ENCODE measurements at places on chromosomes 7 and 10.
A peak's percentile ranks its signal among the peaks of the same experiment; 100 is the strongest.

- DNase-seq: no peak
- H3K27ac ChIP-seq: no peak overlapping the region
- no peak overlapping the region for H3K4me3 ChIP-seq
- H3K36me3 ChIP-seq: no peaks in the 10 kb centered on the region
- H3K27me3 ChIP-seq: peaks cover 7% of the 10 kb centered on the region
These were observed 126.6 kb upstream of the PARD3 start for GRCh38 chr10:34941471-34942357.

DNA sequence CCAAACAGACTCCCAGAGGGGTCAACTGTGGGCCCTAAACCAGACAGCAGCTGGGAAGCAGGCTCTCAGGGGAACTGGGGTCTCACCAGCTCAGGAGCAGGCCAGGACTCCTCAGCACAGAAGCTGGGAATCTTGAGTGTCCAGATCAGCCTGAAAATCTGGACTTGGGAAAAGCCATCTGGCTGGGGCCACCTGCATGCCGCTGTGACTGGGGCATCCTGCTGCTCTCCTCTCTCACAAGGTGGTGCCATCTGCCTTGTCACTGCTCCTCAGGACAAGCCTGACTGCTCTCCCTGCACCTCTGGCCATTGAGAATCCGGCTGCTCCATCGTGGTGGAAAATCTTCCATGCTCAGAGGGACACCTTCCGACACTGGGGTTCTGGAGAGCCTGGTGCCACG lies 141.4 kb downstream of the PLPP4 start:
- H3K4me3 ChIP-seq: no peak overlapping the region
- H3K27me3 ChIP-seq: peaks cover 9% of the 10 kb centered on the region
- DNase-seq: no peak
- H3K4me1 ChIP-seq: no peaks in the 10 kb centered on the region
- no peak overlapping the region for H3K27ac ChIP-seq

GRCh38 chr10:101063548-101064414 lies 2.0 kb downstream of the KAZALD1 start:
- no peak overlapping the region for H3K27ac ChIP-seq
- DNase-seq: no peak
- peaks cover 46% of the 10 kb centered on the region for H3K27me3 ChIP-seq
- H3K4me3 ChIP-seq: peak overlapping the region; percentile 15

DNA sequence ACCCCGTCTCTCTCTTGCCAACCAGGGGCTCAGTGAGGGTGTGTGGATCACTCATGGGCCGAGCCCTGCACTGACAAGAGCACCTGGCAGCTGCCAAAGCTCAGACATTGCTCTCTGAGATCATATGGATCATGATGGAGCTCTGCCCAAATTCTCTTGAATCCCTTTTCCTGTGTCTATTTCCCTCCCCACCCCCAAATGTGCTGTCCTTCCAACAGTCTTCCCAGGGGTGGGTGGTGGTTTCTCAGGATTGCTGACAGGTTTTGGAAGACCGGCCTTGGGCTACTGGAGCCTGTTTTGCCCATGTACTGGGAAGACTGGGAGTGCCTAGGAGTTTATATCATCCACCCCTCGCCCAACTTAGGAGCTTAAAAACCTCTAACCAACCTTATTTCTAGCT lies 10.5 kb downstream of the ARHGAP22 start:
- H3K36me3 ChIP-seq: no peaks in the 10 kb centered on the region
- H3K4me1 ChIP-seq: no peaks in the 10 kb centered on the region
- no peak overlapping the region for H3K27ac ChIP-seq
- H3K27me3 ChIP-seq: peaks cover 30% of the 10 kb centered on the region
- H3K4me3 ChIP-seq: no peak overlapping the region

GRCh38 chr10:132508581-132509443 lies 28.8 kb upstream of the INPP5A start:
- H3K27ac ChIP-seq: no peak overlapping the region
- H3K4me3 ChIP-seq: no peak overlapping the region
- no peaks in the 10 kb centered on the region for H3K4me1 ChIP-seq

DNA sequence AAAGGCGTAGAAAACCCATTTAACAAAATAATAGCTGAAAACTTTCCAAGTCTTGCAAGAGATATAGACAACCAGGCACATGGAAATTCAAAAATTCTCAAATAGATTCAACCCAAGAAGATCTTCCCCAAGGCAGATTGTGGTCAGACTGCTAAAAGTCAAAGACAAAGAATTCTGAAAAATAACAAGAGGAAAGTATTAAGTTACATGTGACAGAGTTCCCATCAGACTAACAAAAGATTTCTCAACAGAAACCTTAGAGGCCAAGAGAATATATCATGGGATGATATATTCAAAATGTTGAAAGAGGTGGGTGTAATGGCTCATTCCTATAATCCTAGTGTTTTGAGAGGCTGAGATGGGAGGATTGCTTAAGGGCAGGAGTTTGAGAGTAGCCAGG lies 59.8 kb downstream of the TMEM178B start:
- no peak for DNase-seq
- no peaks in the 10 kb centered on the region for H3K36me3 ChIP-seq
- peaks cover 46% of the 10 kb centered on the region for H3K27me3 ChIP-seq
- H3K27ac ChIP-seq: no peak overlapping the region
- no peak overlapping the region for H3K4me3 ChIP-seq
- H3K4me1 ChIP-seq: no peaks in the 10 kb centered on the region

- H3K27ac ChIP-seq: no peak overlapping the region
- DNase-seq: no peak
- H3K4me3 ChIP-seq: no peak overlapping the region
- H3K36me3 ChIP-seq: no peaks in the 10 kb centered on the region
- no peaks in the 10 kb centered on the region for H3K27me3 ChIP-seq
These were observed 844.3 kb downstream of the CNTNAP2 start for GRCh38 chr7:146960773-146961391.

- H3K27me3 ChIP-seq: peaks cover 11% of the 10 kb centered on the region
- H3K4me3 ChIP-seq: no peak overlapping the region
These were observed 129.1 kb upstream of the CHST15 start for GRCh38 chr10:124222318-124222987.

DNA sequence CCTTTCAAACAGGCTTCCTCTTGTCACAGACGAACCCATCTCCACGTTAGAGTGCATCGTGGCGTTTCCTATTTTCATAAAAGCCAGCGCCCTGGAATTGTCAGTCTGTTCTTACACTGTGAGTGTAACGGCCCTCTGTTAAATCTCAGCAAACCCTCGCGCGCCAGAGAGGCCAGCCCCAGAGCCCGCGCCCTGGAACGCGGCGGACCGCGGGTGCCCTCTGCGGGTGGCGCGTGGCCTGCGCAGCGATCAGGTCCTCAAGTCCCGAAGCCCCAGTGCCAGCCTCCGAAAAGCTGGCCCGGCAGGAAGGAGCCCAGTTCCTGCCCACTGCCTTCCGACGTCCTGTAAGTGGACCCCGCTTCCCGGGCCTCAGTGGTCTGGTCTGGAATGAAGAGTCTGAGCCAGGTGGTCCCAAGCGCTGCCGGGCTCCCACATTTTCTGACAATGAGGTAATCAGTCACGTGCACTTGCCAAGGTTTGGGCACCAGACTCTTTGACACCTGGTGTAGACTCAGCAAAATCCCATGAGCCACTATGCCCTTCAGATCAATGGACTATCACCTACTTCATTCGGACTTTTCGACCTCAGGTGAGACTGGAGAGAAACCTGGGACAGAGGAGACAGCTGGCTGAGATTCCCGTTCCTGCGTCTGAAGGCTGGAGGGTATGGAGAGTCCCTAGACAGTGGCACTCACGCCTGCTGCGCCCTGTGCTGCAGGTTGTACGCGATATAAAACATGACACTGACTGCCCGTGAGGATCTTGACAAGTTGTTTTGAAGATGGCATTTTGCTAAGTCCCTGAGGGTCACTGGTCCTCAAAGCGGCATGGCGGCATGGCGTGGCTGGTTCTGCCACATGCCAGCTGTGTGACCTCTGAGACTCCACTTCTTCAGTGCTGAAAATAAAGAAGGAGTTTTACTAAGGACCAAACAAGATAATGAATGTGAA lies 109.4 kb upstream of the LANCL2 start:
- peak; percentile 72 for DNase-seq
- H3K4me1 ChIP-seq: peaks cover 9% of the 10 kb centered on the region
- peaks cover 2% of the 10 kb centered on the region for H3K36me3 ChIP-seq
- peaks cover 52% of the 10 kb centered on the region for H3K27me3 ChIP-seq

DNA sequence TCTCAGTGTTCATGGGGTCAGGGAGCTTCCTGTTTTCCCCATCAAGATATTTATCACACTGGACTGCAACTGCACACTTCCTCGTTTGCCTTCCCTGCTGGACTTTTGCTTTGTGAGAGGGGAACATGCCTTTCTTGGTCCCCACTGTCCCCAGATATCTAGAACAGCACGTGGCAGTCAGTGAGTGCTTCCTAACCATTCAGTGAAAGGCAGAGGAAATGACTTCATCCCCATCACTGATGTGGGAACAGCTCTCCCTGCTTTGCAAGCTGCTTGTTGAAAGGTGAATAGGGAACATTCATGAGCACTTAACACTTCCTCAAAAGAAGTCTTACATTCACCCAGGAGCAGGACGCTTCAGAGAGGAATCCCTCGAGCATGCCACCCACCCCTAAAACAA lies 135.4 kb downstream of the MYOF start:
- H3K27ac ChIP-seq: no peak overlapping the region
- H3K4me1 ChIP-seq: no peaks in the 10 kb centered on the region
- no peak for DNase-seq
- H3K4me3 ChIP-seq: no peak overlapping the region
- peaks cover 6% of the 10 kb centered on the region for H3K36me3 ChIP-seq

- H3K4me1 ChIP-seq: no peaks in the 10 kb centered on the region
- H3K36me3 ChIP-seq: no peaks in the 10 kb centered on the region
- DNase-seq: no peak
- no peak overlapping the region for H3K27ac ChIP-seq
- H3K27me3 ChIP-seq: peaks cover 37% of the 10 kb centered on the region
These were observed 147.3 kb upstream of the CDCA7L start for GRCh38 chr7:22093001-22093400.
